ENCODE measurements at places on chromosomes 2 and 18.

DNA sequence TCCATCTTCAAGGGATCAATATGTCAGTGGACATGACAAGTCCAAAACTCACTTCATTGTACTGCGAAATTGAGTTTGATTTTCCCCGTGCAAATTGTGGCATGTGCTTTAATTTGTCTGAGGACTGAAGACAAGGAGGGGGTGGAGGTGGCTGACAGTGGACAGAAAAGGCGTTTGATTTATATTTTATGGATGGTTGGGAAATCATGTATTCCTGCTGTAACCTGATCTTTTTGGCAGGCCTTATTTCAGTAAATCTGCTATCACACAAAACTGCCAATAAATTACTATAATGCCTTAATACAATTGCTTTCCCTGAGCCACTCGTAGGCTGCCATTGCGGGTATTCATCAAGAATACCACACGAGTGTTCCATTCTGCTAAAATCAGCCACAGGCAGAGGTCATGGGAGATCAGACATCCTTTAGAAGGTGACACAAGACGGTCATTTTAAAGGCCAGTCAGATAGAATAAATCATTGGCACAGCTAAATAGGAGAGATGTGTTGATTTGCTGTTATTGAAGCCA, 720.5 kb downstream of the MBD2 start:
- DNase-seq, result no peak

GRCh38 chr2:54894467-54894866, 155.8 kb downstream of the RTN4 start:
- DNase-seq, result no peak

GRCh38 chr2:220510668-220511067, 883.2 kb downstream of the SLC4A3 start:
- no peak for DNase-seq

DNA sequence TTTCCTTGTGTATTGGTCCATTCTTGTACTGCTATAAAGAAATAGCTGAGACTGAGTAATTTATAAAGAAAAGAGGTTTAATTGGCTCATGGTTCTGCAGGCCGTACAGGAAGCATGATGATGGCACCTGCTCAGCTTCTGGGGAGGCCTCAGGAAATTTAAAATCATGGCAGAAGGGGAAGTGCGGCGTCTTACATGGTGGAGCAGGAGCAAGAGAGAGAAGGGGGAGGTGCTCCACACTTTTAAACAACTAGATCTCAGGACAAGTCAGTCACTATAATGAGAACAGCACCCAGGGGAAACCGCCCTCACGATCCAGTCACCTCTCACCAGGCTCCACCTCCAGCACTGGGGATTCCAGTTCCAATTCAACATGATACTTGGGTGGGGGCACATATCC, 54.3 kb downstream of the MSH2 start:
- no peak for DNase-seq

DNA sequence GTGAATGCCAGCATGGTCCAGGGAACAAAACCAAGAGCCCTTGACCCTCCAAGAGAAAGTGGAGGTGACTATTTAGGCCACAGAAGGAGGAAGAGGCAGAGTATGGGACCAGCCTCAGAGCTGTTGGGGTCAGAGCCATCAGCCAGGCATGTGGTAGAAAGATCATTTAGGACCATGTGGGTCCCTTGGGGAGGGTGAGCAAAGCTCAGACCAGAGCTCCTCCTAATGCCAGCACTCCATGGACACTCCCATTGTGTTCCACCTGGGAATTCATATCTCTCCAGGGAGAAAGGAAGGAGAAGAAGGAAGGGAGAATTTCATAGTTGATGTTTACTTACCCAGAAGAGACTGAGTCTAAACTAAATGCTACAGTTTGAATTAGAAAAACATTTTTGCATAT, 73.2 kb downstream of the CYBRD1 start:
- no peak for DNase-seq

GRCh38 chr2:122740594-122740948, 985.1 kb downstream of the TSN start:
- DNase-seq, result no peak

GRCh38 chr2:24616616-24617015, 125.6 kb downstream of the NCOA1 start:
- DNase-seq, result no peak
